ENCODE measurements at places on chromosomes 12 and 14.

DNA sequence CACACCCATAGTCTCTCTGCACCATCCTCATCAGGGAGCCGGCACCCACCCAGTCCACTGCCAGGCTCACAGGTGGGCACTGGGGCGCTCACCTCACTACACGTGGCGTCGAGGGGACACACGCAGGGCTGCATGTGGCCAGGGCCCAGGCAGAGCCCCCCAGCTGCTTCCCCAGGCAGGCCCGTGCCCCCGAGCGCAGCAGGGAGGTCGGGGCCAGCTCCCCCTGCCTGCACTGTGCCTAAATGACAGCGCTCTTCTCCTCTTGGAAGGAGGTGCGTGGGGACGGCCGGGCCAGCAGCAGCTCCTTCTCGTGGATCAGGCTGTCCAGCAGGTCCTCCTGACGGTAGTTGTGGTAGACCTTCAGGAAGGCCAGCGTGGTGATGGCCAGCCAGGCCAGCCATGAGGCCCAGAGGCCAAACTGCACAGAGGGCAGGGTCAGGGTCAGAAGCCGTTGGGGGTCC lies 11.3 kb downstream of the TMEM179 start:
- DNase-seq: no peak

DNA sequence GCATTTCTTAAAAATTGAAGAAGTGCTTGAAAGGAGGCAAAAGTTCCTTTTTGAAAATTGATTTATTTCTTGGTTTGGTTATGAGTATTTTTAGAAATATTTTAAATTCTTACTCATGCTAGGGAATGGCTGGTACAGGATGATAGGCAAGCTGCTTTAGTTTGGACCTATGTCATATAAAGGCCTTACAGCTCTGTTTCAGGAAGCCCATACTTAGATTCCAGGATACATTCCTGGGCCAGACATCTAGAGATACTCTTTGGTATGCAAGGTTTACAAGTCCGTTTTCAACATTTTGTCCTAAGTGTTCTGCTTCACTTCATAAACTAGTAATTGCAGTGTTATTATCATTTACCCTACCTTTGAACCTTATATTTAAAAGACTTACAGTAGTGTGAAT lies 186.8 kb downstream of the FUT8 start:
- no peak for DNase-seq

DNA sequence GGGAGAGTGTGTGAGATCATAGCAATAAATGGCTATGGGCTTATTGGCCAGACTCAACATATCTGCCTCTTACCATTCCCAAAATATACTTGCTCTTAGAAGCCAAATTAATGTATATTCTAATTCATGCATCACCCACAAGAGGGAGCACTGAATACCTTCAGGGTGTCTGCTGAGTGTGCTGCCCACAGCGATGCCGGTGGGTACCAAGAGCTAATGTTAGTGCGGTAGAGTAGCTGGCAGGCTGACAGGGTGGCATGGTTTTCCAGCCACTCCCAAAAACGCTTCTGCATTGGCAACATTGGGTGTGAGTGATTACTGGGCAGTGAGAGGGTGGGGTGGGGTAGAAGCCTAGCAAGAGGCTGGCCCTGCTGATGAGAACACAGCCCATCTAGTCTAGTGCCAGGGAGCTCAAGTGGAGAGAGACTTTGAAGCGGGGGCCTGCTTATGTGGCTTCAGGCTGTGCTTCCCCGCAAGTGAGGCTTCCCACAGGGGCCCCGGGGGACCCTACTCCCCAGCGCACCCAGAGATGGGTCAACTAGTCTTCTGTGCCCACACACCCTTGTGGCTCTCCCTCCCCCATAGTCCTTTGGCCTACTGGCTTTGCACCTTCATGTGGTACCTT lies 9.2 kb upstream of the PLEKHD1 start:
- no peak for DNase-seq

- DNase-seq: no peak
These were observed 430.0 kb downstream of the ZFP36L1 start for GRCh38 chr14:68362846-68363245.

GRCh38 chr12:64796205-64796845 lies 28.1 kb upstream of the TBC1D30 start:
- peak; percentile 90 for DNase-seq

DNA sequence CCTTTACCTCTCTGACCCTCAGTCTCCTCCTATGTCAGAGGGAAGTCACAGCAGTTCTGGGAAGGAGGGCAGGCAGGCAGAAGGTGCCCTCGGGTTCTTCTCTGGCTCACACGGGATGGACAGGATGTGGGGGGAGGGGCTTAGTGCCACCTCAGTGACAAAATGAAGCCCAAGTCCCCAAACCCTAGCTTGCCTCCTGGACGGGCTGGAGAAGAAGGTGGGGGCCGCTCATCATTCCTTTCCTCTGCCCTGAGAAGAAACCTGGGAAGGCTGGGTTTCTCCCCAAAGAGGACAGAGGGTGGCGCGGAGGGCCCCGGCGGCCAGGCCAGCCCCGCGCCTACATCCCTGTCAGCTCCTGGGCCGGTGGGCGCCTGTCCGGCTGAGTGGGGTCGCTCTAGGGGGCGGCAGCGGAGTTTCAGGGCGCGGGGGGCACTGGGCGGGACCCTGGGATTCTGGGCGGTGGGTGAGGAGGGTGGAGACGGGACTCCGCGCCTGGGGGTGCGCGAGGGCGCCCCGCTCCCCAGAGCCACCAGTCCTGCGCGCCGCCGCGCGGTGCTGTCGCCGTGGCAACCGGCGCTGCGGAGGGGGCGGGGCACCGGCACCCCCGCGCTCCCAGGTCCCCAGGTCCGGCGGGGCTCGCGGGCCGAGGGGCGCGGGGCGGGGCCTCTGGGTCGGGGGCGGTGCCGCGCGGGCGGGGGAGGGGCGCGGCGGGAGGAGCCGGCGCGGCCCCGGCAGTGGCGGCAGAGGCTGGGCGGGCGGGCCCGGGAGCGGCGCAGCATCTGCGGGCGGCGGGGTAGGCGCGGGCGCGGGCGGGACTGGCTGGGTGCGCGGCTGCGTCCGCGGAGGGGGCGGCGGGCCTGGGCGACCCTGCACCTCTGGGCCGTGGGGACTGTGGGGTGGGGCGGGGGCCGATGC lies at the start of gene TMEM121:
Gene TMEM121, plus strand, starts transcription at position 723 of the 915 bp plus-strand sequence. CDS start 2,252 bp downstream, outside the sequence.
- peak; percentile 88 for DNase-seq

DNA sequence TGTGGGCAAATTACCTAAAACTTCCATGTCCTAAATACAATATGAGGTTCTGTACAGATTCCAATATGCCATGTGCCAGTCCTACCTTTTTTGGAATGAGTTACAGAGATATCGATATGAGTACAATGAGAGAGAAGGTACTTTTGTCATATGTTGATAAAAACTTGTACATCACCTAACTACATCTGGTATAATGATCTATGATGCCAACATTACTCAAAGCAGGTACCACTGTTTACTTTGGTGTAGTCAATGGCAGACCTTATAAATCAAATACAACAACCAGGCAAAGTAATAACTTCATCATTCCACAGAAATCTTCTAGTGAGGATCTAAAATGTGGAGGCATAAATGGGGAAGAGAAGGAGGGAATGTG lies 12.7 kb downstream of the TEP1 start:
- DNase-seq: no peak

GRCh38 chr12:12180136-12180535 lies 86.7 kb downstream of the LRP6 start:
- DNase-seq: no peak

DNA sequence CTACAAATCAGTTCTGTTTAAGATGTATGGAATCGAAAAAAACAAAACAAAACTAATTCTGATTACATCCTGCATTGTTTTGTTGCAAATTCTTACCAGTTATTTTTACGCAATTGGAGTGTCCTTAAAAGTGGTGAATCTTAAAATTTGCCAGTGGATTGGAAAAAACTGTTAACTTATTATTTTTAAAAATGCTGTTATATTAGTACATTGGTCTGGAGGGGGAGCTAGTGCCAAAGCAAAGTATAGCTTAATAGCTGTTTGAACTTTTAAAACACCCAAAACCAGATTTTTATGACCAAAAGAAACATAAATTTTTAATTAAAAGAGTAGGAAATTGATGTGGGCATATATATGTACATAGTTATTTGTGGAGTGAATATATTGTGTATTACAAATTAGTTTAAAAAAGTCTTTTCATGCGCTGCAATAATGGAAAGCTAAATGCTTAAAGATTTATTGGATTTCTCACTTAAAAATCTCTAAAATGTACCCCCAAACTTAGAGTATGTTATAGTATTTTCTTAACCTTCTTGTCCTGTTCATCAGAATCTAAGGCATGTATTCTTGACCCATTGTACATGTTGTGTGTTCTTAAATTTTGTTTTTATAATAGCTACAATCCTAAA lies 2.5 kb downstream of the FUT8 start:
- DNase-seq: peak; percentile 49

GRCh38 chr14:75053396-75054291 lies 2.4 kb upstream of the MLH3 start:
- DNase-seq: no peak

- DNase-seq: no peak
These were observed 150.3 kb upstream of the PTPRQ start for GRCh38 chr12:80293759-80294158.

GRCh38 chr12:40405419-40405818 lies 180.6 kb downstream of the LRRK2 start:
- DNase-seq: no peak

DNA sequence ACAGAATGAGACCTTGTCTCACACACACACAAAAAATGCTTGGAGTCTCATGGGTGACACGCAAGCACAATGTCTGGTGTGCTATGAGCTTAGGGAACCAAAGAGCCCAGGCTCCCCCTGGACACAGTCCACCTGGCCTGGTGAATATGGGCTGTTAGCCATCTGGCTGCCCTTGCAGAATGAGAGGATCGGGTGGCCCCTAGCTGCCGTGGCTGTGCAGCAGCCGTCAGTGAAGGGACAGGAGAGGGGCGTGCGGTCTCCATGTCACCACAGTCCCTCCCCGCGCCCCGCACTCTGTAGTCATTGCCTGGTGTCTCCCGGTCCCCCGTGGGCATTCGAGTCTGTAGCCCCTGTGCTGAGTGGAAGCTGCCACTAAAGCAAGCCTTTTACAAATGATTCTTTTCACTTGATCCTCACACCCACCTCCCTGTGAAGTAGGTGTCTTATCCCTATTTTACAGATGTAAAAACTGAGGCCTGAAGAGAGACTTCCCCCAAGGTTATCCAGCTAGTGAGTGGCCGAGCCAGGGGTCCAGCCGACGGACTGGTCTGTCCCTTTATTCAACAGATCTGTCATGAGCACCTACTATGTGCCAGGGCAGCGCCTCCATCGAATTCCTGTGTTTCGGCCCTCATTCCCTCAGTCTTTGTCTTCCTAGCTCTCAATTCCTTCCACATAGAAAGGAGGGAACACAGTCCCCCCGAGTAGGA lies 18.8 kb downstream of the MVK start:
- no peak for DNase-seq

- peak; percentile 54 for DNase-seq
These were observed 71.4 kb upstream of the SRSF5 start for GRCh38 chr14:69695322-69696203.

DNA sequence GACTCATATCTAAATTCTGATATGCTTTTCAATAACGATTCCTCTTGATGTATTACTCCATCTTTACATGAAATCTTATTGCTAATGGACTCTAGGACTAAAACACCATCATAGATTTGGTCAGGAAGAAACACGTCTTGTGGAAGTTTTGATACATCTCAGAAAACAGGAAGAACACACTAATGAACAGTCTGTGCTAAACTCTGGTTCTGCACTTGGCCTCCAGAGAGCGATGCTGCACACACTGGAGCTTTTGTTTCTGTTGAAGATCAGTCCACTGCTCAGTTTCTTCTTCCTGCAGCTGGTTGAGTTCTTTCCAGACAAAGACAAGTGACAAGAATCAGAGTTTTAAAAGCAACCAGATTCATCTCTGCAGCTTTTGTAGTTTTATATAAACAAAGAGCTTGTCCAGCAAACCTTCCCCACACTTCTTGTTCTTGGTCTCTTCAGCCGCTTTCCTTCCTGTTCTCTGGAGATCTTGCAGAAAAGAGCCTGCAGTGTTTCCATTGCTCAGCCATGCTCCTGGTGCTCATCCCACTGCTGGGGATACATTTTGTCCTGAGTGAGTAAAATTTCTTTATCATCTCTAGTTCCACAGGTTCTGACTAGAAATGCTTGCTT lies 229.1 kb upstream of the OR4E1 start:
- no peak for DNase-seq

DNA sequence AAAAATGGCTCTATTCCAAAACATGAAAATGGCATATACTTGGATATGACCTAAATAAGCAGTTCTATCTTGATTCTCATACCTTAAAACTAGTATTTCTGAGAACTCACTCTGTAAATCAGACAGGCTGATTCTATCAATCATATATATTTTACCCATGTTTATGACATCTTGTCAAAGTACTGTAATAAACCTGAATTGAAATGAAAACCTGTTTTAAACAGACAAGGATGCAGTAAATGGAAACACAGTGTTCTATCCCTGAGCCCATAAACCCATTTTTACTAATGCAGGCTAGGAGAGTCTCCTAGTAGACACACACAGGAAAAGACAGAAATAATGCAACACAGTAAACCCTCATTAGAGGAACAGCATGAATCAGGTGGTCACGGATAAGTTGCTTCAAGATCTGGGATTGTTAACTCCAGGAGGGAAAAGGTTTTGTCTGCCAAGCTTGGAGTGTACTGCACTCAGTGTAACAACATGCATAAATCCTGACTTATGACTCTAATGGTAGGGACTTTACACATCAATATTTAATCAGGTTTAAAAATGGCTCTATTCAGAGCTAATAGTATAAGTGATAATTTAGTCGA lies 93.6 kb upstream of the CPNE8 start:
- DNase-seq: no peak

DNA sequence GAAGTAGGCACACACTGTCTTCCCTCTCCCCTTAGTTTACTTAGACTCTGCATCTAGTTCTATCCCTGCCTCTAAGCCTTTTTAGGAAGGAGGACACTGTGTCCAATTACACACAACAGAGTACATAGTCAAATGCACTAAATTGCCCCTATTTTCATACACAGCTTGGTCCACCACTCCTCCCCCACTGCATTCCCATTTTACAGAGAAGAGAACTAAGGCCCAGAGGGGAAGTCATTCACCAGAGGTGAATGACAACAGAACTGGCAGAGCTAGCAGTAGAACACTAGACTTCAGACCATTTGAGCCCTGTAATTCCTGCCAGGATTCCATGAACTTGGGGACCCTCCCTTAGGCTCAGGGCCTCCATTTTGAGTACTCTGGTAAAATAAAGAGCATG lies 1.1 kb upstream of the JPH4 start:
- no peak for DNase-seq

GRCh38 chr12:57146961-57147944 lies at the start of gene LRP1-AS:
Gene LRP1-AS (minus strand): TSS chr12:57147619.
- no peak for DNase-seq

DNA sequence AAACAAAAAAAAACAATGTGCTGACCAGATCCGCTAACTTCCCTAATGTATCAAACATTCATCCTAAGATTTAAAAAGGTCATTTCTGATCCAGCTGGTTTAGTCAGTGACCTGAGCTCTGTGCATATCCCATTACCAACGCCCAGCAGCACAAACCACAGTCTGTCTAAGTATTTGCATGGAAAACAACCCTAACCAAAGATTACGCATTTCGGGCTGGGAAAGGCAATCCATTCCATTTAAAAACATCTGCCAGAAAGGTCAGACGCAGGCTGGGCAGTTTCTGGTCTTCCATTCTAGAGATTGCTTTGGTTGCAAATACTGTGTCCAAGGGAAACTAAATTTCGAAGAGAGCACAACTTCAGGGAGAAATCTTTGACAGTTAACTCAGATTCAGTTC lies 234.9 kb downstream of the FLRT2 start:
- no peak for DNase-seq

Measured in K562 (cell line).